Neuronal stem cell (in vitro differentiated cells): ENCODE measurements at places on chromosomes 5 and 9.

- peaks cover 26% of the 10 kb centered on the region for H3K36me3 ChIP-seq
- peaks cover 12% of the 10 kb centered on the region for H3K4me1 ChIP-seq
- no peaks in the 10 kb centered on the region for H3K27me3 ChIP-seq
- H3K4me3 ChIP-seq = no peak overlapping the region
- no peak overlapping the region for H3K27ac ChIP-seq
Measured at GRCh38 chr9:112555844-112556482, 69.3 kb downstream of the KIAA1958 start.

DNA sequence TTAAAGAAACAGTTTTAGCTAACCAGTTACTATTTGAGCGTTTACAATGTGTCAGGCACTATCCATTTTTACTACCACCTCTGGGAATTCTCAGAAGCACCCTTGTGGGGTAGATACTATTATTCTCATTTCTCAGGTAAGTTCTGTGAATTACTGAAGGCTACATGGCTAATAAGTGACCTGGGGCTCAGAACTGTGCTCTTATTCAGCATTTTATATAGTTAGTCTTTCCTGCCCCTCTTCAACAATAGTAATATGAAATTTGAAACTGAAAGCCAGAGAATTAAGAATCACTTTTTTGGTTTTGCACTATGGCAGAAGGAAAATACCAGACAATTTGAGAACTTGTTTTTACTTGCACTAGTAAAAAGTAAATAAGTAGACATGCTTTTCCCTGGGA is 11.8 kb downstream of the ELL2 start:
- no peak overlapping the region for H3K4me3 ChIP-seq
- no peak overlapping the region for H3K27ac ChIP-seq
- no peaks in the 10 kb centered on the region for H3K27me3 ChIP-seq

DNA sequence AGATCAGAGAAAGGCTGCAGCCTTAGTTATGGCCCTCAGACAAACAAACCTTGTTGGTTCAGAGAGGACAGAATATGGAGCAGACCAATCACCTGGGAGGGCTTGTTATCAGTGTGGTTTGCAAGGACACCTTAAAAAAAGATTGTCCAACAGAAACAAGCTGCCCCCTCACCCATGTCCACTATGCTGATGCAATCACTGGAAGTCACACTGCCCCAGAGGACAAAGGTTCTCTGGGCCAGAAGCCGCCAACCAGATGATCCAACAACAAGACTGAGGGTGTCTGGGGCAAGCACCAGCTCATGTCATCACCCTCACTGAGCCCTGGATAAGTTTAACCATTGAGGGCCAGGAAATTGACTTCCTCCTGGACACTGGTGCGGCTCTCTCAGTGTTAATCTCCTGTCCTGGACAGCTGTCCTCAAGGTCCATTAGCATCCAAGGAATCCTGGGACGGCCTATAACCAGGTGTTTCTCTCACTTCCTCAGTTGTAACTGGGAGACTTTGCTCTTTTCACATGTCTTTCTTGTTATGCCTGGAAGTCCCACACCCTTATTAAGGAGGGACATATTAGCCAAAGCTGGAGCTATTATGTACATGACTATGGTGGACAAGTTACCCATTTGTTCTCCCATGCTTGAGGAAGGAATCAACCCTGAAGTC is 36.9 kb upstream of the TBCA start:
- DNase-seq = no peak
- no peaks in the 10 kb centered on the region for H3K36me3 ChIP-seq
- H3K27me3 ChIP-seq = no peaks in the 10 kb centered on the region
- no peaks in the 10 kb centered on the region for H3K4me1 ChIP-seq

GRCh38 chr5:32779754-32780415 is 68.8 kb downstream of the NPR3 start:
- no peaks in the 10 kb centered on the region for H3K36me3 ChIP-seq
- H3K27me3 ChIP-seq = no peaks in the 10 kb centered on the region
- DNase-seq = no peak
- H3K4me1 ChIP-seq = no peaks in the 10 kb centered on the region
- no peak overlapping the region for H3K4me3 ChIP-seq

GRCh38 chr9:124272118-124272517 is 14.4 kb downstream of the NEK6 start:
- H3K4me1 ChIP-seq = peaks cover 25% of the 10 kb centered on the region
- H3K27me3 ChIP-seq = no peaks in the 10 kb centered on the region
- H3K36me3 ChIP-seq = peaks cover 3% of the 10 kb centered on the region
- no peak for DNase-seq

GRCh38 chr9:32554591-32554990 is 2.2 kb upstream of the TOPORS start:
- H3K27me3 ChIP-seq = no peaks in the 10 kb centered on the region
- no peak for DNase-seq
- no peaks in the 10 kb centered on the region for H3K36me3 ChIP-seq
- H3K4me3 ChIP-seq = no peak overlapping the region

GRCh38 chr5:86532429-86532828 is 85.3 kb upstream of the COX7C start:
- H3K4me1 ChIP-seq = no peaks in the 10 kb centered on the region
- H3K27me3 ChIP-seq = no peaks in the 10 kb centered on the region
- H3K27ac ChIP-seq = no peak overlapping the region
- no peaks in the 10 kb centered on the region for H3K36me3 ChIP-seq

- no peak overlapping the region for H3K4me3 ChIP-seq
- DNase-seq = no peak
- H3K27ac ChIP-seq = no peak overlapping the region
Measured at GRCh38 chr5:95531491-95531890, 23.3 kb downstream of the SKIC3 start.

- H3K4me3 ChIP-seq = no peak overlapping the region
- H3K4me1 ChIP-seq = peaks cover under 1% of the 10 kb centered on the region
- H3K27me3 ChIP-seq = peaks cover 52% of the 10 kb centered on the region
- H3K27ac ChIP-seq = no peak overlapping the region
- no peaks in the 10 kb centered on the region for H3K36me3 ChIP-seq
- DNase-seq = no peak
Measured at GRCh38 chr5:10542055-10542550, 21.8 kb upstream of the ANKRD33B start.

DNA sequence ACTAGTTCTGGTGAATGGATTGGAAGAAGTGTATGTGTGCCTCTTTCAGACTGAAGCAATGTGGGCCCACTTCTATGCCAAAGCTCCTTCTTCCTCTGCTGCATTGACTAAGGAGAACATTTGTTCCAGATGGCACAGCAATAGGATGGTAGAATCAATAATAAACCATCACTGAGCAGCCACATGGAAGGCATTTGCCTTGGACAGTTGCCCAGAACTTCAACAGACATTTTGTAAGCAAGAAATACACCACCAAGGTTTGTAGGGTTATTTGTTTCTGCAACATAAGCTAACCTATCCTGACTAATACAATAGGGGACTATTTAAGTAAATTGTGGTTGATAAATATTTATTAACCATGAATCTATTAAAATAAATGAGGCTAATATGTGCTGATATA is 37.7 kb upstream of the CSNK1G3 start:
- H3K27me3 ChIP-seq = no peaks in the 10 kb centered on the region
- no peak overlapping the region for H3K4me3 ChIP-seq
- no peak overlapping the region for H3K27ac ChIP-seq
- no peaks in the 10 kb centered on the region for H3K36me3 ChIP-seq
- no peak for DNase-seq
- no peaks in the 10 kb centered on the region for H3K4me1 ChIP-seq

DNA sequence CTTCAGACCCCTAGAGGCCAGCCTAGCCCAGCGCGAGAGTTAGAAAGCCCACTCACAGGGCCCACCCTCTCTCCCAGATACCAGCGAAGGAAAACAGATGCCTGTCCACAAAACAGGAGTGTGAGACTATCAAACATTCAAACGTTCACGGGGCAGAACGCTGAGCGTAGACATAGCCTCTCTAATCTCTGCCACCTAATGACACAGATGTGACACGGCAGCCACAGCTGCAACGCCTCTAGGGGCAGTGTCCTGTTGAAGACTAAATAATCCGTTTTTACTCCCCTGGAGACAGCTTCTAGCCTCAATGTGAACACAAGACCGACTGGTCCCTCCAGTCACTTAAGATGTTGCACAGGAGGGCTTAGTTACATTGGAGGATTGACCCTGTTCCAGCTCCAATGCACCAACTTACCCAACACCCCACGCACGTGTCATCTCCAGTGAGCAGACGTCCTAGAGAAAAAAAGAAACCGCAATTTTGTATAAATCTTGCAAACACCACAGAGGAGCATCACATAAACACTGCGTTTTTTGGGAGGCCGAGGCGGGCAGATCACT is 14.3 kb downstream of the DIPK1B start:
- H3K4me1 ChIP-seq = peaks cover 13% of the 10 kb centered on the region
- no peaks in the 10 kb centered on the region for H3K27me3 ChIP-seq
- H3K36me3 ChIP-seq = peaks cover 37% of the 10 kb centered on the region
- H3K4me3 ChIP-seq = no peak overlapping the region

GRCh38 chr9:114779352-114779845 is 26.4 kb downstream of the TNFSF15 start:
- DNase-seq = no peak
- H3K27me3 ChIP-seq = no peaks in the 10 kb centered on the region
- H3K4me3 ChIP-seq = no peak overlapping the region
- H3K36me3 ChIP-seq = no peaks in the 10 kb centered on the region
- no peak overlapping the region for H3K27ac ChIP-seq
- no peaks in the 10 kb centered on the region for H3K4me1 ChIP-seq

GRCh38 chr9:100033877-100034551 is 64.8 kb downstream of the ERP44 start:
- H3K36me3 ChIP-seq = no peaks in the 10 kb centered on the region
- no peak overlapping the region for H3K27ac ChIP-seq
- H3K4me1 ChIP-seq = no peaks in the 10 kb centered on the region
- no peaks in the 10 kb centered on the region for H3K27me3 ChIP-seq
